Keratinocyte (primary cell): ENCODE measurements at places on chromosomes 3 and 15. TPM values are rescaled to one million over a fixed set of nuclear protein-coding genes. Genes with fewer than 3 reads are reported as not detected.

Gene EOMES
- 0.57 to 1.6 TPM (median 0.93 TPM) in 3 replicates for polyA plus RNA-seq

Gene SCN11A
- polyA plus RNA-seq = 0.01 to 0.04 TPM in 2 of 3 replicates, not detected in the other

Gene ANAPC13
- 34.8 to 63.4 TPM (median 45.6 TPM) in 3 replicates for polyA plus RNA-seq

Gene TGM4
- 1.3 to 2.2 TPM (median 1.3 TPM) in 3 replicates for polyA plus RNA-seq

Gene NANOGP8
- polyA plus RNA-seq = 0.12 TPM in 1 of 3 replicates, not detected in the others

Gene ALG1L2
- polyA plus RNA-seq = not detected in 3 replicates

Gene CCDC39
- not detected in 3 replicates for polyA plus RNA-seq

Gene HHLA2
- polyA plus RNA-seq = not detected in 3 replicates
